B cell (primary cell): ENCODE measurements at places on chromosomes 11 and 22.

DNA sequence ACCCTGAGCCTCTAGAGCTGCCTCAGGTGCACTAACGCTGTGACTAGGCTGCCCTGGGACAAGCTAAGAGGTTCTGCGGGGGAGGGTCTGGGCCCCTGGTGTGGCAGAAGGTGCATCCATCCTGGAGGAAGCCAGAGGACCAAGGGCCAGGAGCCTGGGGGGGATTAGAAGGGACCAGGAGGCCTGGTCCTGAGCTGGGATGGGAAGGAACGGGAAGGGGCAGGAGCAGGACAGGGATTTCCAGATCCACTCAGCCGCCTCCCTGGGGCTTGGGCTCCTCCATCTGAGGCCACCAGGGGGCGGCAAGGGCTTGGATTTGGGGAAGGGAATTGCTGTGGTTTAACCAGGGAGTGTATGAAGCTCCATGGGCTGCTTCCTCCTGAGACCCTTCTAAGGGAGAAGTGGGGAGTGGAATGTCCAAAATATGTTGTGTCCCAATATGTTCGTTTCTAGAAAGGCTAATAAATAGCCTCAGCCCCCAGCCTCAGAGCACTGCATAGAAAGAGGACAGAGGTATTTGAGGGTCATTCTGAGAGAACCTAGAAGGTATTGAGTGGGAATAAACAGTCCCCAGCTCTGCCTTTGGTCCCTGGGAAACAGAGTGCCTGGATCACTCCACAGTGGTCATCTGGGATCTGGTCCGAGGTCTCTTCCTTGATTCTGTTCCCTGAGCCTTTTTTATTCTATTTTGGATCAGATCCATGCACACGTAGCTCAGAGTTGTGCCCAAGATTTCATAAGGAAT, 17.4 kb upstream of the PRAME start:
- peak; percentile 56 for DNase-seq

GRCh38 chr11:111939836-111940604, 2.9 kb downstream of the DIXDC1 start:
- no peak for DNase-seq

DNA sequence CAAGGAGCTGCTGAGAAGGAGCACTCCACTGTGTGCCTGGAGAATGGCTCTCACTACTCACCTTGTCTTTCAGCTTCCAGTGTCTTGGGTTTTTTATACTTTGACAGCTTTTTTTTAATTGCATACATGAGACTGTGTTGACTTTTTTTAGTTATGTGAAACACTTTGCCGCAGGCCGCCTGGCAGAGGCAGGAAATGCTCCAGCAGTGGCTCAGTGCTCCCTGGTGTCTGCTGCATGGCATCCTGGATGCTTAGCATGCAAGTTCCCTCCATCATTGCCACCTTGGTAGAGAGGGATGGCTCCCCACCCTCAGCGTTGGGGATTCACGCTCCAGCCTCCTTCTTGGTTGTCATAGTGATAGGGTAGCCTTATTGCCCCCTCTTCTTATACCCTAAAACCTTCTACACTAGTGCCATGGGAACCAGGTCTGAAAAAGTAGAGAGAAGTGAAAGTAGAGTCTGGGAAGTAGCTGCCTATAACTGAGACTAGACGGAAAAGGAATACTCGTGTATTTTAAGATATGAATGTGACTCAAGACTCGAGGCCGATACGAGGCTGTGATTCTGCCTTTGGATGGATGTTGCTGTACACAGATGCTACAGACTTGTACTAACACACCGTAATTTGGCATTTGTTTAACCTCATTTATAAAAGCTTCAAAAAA, 72.6 kb downstream of the NCAPD3 start:
- no peak for DNase-seq

GRCh38 chr11:119759324-119759723, 30.3 kb upstream of the NECTIN1 start:
- DNase-seq = no peak

GRCh38 chr11:33774736-33775466, 581 bp upstream of the FBXO3 start:
- no peak for DNase-seq

DNA sequence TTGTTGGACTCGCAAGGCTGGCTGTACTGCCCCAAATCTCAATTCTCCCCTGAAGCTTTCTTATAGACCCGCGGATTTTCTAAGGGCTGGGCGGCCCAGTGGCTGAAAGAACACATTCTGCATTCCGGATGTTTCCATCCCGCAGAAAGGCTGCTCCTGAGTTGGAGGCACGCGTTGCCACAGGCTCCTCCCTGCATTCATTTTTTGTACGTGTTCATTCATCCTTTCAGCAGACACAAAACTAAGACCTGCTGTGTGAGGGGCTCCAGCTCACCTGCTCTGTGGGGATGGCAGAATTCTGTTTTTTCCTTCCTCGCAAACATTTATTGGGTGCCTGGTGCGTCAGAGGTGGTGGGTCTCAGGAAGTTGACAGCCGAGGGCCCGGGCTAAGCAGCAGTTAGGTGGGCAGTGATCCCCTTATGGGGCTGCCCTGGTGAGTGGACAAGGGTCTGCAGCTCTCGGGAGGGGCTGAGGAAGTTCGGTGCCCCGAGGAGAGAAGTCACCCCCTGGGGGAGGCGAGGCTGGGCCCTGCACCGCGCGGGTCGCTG, 23.7 kb downstream of the SHANK3 start:
- DNase-seq = no peak

GRCh38 chr11:34790620-34791019, 125.6 kb downstream of the APIP start:
- no peak for DNase-seq

DNA sequence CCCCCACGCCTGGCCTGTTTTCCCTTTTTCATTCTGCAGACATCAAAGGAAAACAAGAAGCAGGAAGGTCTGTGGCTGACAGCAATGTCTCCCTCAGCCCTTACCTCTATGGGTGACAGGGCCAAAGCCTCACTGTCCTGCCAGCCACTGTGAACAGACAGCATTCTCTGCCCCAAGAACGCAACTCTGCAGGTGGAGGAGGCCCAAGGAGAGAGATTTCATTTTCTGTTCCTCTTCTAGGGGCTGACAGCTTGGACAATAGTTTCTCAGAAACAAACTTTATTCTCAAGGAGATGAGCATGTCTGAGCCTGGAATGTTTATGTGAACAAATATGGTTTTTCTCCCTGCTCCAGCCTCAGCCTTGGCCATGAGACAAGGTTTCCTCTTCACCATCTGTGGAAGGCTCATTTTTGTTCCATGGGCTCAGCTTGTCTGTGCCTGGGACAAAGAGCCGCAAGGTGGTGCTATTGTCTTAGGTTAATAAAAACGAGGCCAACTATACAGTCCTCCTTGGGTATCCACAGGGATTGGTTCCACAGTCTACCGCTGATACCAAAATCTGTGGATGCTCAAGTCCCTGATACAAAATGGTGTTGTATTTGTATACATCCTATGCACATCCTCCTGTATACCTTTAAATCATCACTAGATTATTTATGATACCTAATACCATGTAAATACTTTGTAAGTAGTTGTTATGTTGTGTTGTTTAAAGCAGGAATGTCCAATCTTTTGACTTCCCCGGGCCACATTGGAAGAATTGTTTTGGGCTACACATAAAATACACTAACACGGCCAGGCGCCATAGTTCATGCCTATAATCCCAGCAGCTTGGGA, 5.8 kb downstream of the PIWIL3 start:
- peak; percentile 49 for DNase-seq

GRCh38 chr11:60589611-60590010, 74.4 kb downstream of the MS4A13 start:
- no peak for DNase-seq

GRCh38 chr11:69297787-69298266, 3.9 kb downstream of the MYEOV start:
- DNase-seq = peak; percentile 91
